ENCODE measurements at places on chromosomes 3 and 15. TPM values are rescaled to one million over a fixed set of nuclear protein-coding genes. Genes with fewer than 3 reads are reported as not detected.

Gene CLRN1
- not detected for total RNA-seq

Gene ADCY5
- 11.3 TPM for total RNA-seq

Gene OXTR
- 0.46 TPM for total RNA-seq

- DNase-seq: no peak
Observed at GRCh38 chr15:40600956-40601355, 6.9 kb downstream of the KNL1 start.

Gene TM6SF1
- total RNA-seq: 15.0 TPM

- DNase-seq: no peak
Observed at GRCh38 chr3:174100744-174101143, 703.2 kb downstream of the NLGN1 start.

GRCh38 chr3:177590826-177591225 lies 393.5 kb upstream of the TBL1XR1 start:
- DNase-seq: no peak

GRCh38 chr15:45454814-45455213 lies 67.7 kb downstream of the SLC30A4 start:
- peak; percentile 92 for DNase-seq

Gene MCTP2
- 205 TPM for total RNA-seq

GRCh38 chr15:77440378-77440999 lies 19.8 kb downstream of the HMG20A start:
- no peak for DNase-seq

GRCh38 chr15:41659190-41659589 lies 1.0 kb upstream of the MGA start:
- no peak for DNase-seq

GRCh38 chr3:109532257-109533216 lies 195.2 kb upstream of the DPPA4 start:
- no peak for DNase-seq

Gene C2CD4A
- total RNA-seq: not detected

- DNase-seq: no peak
Observed at GRCh38 chr3:174675406-174675805, 183.7 kb upstream of the NAALADL2 start.

- DNase-seq: no peak
Observed at GRCh38 chr15:35181538-35181937, 96.4 kb upstream of the NANOGP8 start.

Gene MORC1
- not detected for total RNA-seq

DNA sequence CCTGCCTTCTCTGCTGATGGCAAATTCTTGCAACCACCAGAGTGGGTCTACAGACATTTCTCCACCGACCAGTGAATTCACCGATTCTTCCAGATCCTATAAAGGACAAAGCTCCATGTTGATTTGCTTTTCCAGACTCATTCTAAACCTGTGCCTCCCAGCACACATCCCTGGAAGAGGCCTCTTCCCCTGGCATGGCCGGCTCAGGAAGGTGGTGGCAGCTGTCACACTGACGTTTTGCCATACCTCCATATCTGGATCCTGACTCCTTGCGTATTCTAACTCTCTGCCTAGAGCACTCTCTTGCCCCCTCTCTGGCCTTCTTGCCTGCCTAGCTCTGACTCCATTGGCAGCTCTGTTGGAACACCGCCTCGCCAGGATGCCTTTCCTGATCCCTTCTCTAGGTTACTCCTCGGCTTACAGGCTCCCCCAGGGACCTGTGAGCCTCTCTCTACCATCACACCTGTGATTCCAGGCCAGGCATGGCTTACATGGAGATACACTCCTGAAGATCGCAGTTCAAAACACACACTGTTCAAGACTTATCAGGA lies 31.0 kb downstream of the SLCO2A1 start:
- DNase-seq: no peak

DNA sequence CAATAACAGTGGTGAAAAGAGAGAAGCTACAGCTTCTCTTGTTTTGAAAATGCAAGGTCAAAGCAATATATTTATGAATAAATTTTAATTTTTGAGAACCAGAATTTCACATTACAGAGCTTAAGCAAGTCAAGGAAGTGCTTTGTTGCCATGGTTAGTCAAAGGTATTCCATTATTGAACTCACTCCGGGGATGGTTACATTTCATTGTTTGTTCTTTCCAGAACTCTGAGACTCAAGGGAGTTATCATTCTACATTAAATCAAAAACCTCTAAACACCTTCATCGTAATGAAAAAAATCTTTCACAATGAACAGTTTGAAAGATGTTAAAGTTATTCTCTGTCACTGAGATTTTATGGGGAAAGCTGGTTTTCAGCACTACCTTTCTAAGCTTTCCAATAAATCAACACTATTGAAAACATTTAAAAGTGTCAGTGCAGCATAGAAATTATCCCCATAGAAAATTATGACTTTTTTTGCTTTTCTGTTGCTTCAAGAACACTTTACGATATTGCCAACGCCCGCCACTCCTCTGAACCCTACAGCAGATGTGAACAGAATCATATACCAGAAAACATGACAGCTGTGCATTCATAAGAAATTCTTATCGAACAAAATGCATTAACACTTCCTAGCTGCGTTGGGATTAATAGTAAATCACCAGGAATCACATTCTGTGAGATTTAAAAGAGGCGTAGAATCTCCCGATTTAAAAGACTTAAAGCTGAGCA lies 83.0 kb downstream of the OTOL1 start:
- no peak for DNase-seq

Gene CIDEC
- not detected for total RNA-seq

GRCh38 chr15:37107071-37107743 lies 6.9 kb upstream of the MEIS2 start:
- DNase-seq: no peak

GRCh38 chr3:156274791-156275190 lies 154.4 kb downstream of the KCNAB1 start:
- no peak for DNase-seq

DNA sequence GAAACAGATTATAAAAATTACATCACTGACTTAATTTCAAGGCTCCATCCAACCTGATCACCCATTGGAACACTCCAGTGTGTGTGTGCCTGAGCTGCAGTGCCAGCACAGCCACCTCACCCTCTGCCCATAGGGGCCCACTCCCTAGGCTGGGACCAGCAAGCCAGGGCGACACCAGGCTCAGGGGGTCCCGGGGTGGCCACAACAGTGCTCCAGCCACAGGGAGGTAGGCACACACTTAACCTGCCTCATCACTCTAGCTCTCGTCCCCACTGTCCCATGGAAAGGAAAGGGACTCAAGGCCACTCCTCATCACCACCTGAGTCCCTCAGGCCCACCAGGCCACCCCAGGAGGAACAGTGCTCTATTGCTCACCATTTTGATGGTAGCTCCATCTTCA lies 24.9 kb downstream of the ZXDC start:
- peak; percentile 34 for DNase-seq

Gene CKMT1B
- not detected for total RNA-seq

GRCh38 chr3:132569153-132569552 lies 27.9 kb upstream of the ACKR4 start:
- DNase-seq: no peak

DNA sequence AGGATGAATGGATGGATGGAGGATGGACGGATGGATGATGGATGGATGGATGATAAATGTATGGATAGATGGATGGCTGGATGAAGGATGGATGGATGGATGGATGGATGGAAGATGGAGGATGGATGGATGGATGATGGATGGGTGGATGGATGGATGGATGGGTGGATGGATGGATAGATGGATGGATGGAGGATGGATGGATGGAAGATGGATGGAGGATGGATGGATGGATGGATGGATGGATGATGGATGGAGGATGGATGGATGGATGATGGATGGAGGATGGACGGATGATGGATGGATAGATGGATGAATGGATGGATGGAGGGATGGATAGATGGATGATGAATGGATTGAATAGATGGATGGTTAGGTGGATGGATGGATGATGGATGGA lies 210.6 kb upstream of the IGF1R start:
- no peak for DNase-seq

GRCh38 chr3:187646906-187647660 lies 23.1 kb downstream of the SST start:
- DNase-seq: no peak

DNA sequence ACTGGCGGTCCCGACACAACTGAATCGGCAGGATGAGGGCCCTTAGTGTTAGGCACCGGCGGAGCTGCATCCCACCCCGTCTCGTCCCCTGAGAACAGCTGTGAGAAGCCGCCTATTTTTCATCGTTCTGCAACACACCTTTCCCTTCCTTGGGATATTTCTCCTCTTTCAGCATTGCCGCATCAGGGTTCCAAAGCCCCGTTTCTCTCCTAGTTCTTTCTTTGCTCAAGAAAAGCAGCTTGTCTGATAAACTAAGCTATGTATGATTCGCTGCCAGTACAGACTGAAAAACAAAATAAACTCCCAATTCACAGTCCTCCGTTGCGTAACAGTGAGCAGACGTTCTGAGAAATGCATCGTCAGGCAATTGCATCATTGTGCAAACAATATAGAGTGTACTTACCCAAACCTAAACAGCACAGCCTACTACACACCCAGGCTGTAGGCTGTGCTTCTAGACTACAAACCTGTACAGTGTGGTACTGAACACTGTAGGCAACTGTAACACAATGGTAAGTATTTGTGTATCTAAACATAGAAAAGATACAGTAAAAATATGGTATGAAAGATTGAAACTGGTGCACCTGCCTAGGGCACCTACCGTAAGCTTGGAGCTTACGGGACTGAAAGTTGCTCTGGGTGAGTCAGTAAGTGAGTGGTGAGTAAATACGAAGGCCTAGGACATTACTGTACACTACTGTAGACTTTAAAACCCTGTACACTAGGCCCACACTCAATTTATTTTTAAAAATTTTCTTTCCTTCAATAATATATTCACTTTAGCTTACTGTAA lies 8.9 kb upstream of the ADAMTS17 start:
- no peak for DNase-seq

DNA sequence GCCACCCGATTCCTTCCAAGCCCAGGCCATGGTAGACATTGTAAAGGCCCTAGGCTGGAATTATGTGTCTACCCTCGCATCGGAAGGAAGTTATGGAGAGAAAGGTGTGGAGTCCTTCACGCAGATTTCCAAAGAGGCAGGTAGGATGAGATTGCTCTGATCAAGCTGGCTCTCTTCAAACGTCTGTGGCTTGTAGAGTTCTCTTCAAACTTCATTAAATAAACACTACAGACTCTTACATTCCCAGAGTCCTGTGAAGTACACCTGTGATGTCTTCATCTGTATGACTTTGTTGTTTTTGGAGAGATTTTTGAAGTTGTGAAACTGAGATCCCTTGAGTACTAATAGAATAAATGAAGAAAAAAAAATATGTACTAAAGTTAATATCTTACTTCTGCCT lies 285.6 kb downstream of the GRM7 start:
- DNase-seq: no peak

Data from spleen (tissue), 13 donors.